ENCODE measurements at places on chromosomes 4 and X. TPM values are rescaled to one million over a fixed set of nuclear protein-coding genes. Genes with fewer than 3 reads are reported as not detected.

DNA sequence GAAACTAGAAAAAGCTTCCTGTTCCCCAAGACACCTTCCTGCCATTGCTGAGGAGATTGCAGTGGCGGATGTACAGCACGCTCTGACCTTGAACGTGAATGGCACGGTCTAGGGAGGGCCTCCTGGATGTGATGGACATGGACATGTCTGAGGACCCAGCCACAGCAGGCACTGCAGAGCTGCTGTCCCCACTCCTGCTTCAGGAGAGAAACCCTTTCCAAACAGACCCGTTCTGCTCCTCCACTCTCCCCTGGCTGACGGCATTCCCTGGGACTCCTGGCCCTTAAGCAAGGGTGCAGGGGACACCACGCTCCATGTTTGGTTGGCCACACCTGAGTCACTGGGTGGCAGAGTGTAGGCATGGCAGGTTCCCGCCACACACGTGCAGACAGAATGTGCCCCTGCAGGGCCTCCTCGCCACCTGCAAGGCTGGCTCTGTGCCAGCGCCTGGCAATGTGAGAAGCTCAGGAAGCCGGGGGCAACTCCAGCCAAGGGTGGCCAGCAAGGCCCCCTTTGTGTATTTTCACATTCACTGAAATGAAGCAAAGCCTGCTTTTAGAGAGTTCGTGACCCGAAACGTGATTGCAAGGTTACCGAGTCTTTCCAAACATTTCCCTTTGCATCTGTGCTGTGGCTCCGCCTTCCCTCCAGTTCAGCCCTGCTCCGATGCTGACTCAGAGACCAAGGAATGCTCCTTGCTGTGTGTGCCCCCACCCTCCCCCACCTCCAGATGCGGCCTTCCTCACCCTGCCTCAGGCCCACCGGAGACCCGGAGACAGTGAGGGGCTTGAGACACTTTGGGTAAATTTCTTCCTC is 46.1 kb downstream of the HTRA3 start:
- peak; percentile 77 for DNase-seq

- no peak for DNase-seq
These were observed 35.9 kb downstream of the ADGRG4 start for GRCh38 chrX:136336623-136337022.

The MAGEC2 gene
- total RNA-seq, result not detected

DNA sequence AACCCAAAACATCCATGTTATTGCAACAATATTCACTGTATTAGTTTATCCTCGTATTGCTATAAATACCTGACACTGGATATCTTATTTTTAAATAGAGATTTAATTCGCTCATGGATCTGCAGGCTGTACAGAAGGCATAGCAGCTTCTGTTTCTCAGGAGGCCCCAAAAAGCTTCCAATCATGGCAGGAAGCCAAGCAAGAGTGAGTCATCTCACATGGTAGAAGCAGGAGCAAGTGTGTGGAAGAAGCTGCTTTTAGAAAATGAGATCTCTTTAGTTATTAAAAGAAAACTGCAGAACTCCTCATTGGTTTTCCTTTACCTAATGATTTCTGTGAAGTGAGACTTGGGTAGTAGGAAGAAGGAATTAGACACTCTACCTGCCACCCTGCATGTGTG is 16.4 kb downstream of the ZNF732 start:
- DNase-seq, result no peak

GRCh38 chrX:70505451-70505841 is 60.8 kb downstream of the DLG3 start:
- DNase-seq, result no peak

DNA sequence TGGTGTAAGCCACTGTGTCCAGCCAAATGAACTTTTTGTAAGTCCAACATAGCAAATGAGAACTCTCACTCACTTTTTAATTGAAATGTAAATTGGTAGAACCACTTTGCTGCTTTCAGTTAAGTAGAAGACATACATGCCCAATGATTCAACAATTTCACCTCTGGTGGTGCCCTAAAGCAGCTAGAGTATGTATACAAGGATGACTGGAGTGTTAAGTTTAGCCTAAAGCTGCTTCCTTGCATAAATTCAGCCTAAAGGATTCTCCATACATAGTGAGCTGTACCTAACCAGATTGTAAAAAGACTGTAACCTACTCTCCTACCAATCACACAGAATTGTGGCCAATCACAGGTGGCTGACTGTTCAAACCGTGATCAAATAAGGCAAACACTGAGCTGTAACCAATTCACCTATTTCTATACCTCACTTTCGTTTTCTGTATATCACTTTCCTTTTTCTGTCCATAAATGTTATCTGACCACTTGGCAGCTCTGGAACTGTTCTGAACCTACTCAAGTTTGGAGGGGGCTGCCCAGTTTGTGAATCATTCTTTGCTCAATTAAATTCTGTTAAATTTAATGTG is 39.9 kb downstream of the PDS5A start:
- no peak for DNase-seq

GRCh38 chr4:80155316-80155982 is 41.9 kb upstream of the PRDM8 start:
- DNase-seq, result no peak

The GRID2 gene
- not detected for total RNA-seq

GRCh38 chrX:54695816-54696487 is 102.1 kb downstream of the ITIH6 start:
- DNase-seq, result no peak

The JADE3 gene
- 1.8 TPM for total RNA-seq

- no peak for DNase-seq
These were observed at the start of gene C4orf51 for GRCh38 chr4:145679991-145680455. C4orf51 (plus strand) TSS chr4:145680146; CDS start chr4:145680204, 58 bp downstream.

DNA sequence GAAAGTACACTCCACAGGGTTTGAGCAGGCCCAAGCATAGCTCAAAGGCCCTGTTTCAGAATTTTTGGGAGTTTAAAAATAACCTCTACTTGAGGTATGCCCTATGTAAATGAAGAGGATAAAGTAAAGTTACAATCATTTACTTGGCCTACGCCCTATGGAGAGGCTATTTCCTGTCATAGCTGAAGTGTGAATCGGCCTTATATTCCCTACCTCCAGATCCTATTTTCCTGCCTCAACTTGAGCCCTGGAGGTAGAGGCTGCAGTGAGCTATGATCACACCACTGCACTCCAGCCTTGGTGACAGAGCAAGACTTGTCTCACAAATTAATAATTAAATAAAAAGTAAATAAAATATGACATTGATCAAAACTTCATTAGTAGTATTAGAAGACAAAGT is 11.5 kb upstream of the TXLNG start:
- no peak for DNase-seq

The DCAF4L1 gene
- 0.11 TPM for total RNA-seq

DNA sequence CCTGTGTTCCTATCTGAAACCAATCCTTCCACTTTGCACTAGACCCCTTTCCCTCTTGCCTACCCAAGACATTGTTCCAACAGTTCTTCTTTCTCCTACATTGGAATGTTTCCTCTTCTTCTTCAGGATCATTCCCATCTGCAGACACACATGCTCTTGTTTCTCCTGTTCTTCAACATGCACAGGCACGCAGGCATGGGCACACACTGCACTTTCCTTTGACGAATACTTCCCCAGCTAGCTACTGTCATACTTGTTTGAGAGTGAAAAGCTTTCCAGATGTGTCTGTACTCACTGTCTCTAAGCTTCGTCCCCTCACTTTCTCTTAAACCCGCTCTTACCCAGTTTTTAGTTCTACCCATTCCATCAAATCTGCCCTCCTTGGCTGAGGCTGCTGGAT is 31.8 kb upstream of the ERVMER34-1 start:
- no peak for DNase-seq

DNA sequence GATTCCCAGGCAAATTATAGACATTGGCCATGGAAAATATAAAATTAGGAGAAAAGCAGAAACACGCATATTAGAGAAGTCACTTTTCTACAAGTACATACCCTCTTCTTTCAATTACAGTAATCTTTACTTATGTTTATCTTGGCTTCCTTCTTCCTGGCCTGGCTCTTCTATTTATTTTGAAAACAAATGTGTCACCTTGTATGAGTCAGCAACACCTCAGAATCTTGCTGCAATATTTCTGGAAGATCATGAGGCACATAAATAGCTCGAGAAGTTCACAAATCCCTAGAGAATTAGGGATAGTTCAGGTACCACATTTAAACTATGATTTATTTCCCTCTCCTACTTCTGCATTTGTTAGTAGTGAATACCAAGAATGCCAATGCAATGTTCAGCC is 124.6 kb downstream of the ANOS1 start:
- no peak for DNase-seq

GRCh38 chr4:75973766-75974165 is 17.0 kb downstream of the SDAD1 start:
- DNase-seq, result no peak

The PAGE4 gene
- total RNA-seq, result not detected

DNA sequence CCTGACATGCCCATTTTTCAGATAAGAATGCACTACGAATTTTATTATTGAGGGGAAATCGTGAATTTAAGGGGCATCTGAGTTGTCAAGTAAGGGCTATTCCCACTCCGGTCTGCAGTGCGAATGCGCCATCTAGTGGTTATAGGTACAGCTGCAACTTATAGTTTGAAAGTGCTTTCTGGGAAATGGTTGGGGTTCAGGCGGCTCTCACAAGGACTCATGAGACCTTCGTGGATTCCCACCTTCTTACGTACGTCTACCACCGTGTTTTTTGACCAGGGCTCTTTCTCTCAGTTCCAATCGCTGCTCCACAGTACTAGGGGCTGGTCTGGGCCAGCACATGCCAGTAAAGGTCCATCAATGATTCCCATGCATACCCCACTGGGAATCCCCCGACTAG is 12.3 kb downstream of the MSL3 start:
- DNase-seq, result no peak

DNA sequence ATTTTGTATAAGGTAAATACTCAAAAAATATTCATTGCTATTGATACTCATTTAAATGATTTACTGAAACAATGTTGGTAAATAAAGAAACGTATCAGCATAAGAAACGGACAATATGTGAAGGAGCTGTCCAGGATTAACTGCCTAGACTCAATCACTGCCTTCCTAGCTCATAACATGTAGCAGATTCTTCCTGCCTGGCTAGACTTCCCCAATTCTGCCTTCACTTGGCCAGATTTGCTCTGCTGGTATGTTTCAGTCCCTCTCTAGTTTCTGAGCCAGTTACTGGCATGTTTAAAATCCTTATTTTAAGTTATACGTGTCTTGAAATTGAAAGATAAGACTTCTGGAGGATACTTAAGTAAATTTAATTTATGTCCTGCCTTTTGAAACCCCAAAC is 740.3 kb downstream of the CENPC start:
- no peak for DNase-seq

GRCh38 chrX:129139837-129140598 is 383.3 kb downstream of the SMARCA1 start:
- no peak for DNase-seq

The MAGEB17 gene
- not detected for total RNA-seq

GRCh38 chr4:128831531-128832242 is 22.2 kb downstream of the JADE1 start:
- DNase-seq, result no peak

The PRMT9 gene
- total RNA-seq, result 1.6 TPM

GRCh38 chr4:26081795-26082498 is 167.9 kb downstream of the SMIM20 start:
- DNase-seq, result no peak

- DNase-seq, result no peak
These were observed 81.1 kb upstream of the HELT start for GRCh38 chr4:184937030-184937710.

DNA sequence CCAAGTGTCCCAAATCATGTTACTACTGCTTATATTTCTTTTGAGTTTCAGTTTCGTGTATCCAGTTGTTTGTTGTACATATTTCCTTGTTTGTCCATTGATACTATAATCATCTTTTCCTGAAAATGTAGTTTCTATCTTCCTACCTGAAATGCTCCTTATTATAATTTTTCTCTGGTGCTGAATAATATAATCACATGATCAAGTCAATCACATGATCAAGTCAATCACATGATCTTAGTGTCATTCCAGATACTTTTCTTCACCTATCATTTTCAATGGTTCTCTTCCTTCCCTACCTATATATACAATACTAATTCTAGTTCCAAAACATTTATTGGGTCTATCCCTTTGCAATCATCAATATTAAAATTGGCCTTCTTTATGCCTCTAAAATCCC is 2058.8 kb downstream of the PCDH7 start:
- DNase-seq, result no peak

DNA sequence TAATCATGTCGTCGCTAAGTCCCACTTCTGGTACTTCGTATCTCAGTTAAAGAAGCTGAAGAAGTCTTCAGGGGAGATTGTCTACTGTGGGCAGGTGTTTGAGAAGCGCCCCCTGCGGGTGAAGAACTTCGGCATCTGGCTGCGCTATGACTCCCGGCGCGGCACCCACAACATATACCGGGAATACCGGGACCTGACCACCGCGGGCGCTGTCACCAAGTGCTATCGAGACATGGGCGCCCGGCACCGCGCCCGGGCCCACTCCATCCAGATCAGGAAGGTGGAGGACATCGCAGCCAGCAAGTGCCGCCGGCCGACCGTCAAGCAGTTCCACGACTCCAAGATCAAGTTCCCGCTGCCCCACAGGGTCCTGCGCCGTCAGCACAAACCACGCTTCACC is 11.3 kb downstream of the PNCK start:
- no peak for DNase-seq

GRCh38 chr4:119081542-119081859 is 54.1 kb upstream of the MYOZ2 start:
- DNase-seq, result no peak

- no peak for DNase-seq
These were observed 38.5 kb downstream of the HERC3 start for GRCh38 chr4:88630756-88631155.
